ENCODE measurements at places on chromosomes 16 and 17.
A peak's percentile ranks its signal among the peaks of the same experiment; 100 is the strongest.

GRCh38 chr17:69047368-69048263 lies 13.1 kb downstream of the ABCA9 start:
- H3K4me3 ChIP-seq = no peak overlapping the region
- H3K27ac ChIP-seq = no peak overlapping the region
- H3K4me1 ChIP-seq = peaks cover 4% of the 10 kb centered on the region

- H3K4me1 ChIP-seq = no peaks in the 10 kb centered on the region
- no peaks in the 10 kb centered on the region for H3K36me3 ChIP-seq
- H3K27me3 ChIP-seq = peaks cover 16% of the 10 kb centered on the region
- H3K27ac ChIP-seq = no peak overlapping the region
- H3K4me3 ChIP-seq = no peak overlapping the region
These were observed 54.0 kb downstream of the GAS7 start for GRCh38 chr17:10144456-10144855.

DNA sequence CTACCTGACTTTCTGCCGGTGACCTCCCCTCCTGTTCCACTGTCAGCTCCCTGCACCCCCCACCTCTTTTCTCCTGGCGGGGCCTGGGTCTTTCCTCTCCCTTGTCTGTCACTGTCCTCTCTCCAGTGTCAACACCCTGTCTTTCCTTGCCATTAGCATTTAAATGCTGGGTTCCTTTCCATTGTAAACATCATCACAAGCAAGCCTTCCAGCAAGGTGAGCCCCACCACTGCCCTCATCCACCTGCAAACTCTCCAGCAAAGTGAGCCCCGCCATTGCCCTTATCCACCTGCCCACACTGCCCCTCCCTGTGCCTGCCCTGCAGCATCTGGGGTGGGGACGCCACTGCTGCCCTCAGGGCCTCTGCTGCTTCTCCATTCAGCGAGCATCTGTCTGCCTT lies 195.0 kb downstream of the ENGASE start:
- H3K27ac ChIP-seq = no peak overlapping the region
- no peak overlapping the region for H3K4me3 ChIP-seq
- H3K27me3 ChIP-seq = peaks cover 55% of the 10 kb centered on the region
- H3K36me3 ChIP-seq = no peaks in the 10 kb centered on the region

DNA sequence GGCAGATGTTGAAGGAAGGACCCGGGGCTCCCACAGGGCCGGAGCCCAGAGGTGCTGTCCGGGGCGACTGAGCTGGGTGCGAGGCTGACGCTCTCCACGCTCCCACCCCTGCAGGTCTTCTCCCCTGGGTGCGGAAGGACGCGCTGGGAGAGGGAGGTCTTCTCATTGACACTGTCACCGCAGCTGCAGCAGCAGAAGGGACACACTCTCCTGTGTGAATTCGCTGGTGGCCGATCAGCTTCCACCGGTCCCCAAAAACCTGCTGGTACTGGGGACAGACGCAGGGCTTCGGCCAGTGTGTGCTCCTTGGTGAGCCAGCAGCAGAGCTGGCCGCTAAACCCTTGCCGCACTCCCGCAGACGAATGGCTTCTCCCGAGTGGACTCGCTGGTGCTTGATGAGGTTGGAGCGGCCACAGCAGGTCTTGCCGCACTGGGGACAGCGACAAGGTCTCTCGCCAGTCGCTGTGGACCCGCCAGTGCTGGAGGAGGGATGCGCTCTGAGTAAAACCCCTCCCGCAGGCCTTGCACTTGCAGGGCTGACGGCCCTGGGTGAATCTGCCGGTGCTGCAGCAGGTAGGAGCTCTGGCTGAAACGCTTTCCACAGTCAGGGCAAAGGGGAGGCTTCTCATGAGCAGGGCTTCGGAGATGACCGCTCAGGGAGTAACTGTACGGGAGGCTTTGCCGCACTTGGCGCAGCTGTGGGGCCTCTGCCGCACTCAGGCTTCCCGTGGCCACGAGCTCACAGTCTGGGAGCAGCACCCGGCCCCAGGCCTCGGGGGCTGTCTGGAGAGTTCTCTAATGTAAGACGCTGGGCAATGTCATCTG lies 6.2 kb downstream of the ZNF843 start:
- H3K4me3 ChIP-seq = no peak overlapping the region
- DNase-seq = no peak
- no peak overlapping the region for H3K27ac ChIP-seq
- H3K36me3 ChIP-seq = no peaks in the 10 kb centered on the region

DNA sequence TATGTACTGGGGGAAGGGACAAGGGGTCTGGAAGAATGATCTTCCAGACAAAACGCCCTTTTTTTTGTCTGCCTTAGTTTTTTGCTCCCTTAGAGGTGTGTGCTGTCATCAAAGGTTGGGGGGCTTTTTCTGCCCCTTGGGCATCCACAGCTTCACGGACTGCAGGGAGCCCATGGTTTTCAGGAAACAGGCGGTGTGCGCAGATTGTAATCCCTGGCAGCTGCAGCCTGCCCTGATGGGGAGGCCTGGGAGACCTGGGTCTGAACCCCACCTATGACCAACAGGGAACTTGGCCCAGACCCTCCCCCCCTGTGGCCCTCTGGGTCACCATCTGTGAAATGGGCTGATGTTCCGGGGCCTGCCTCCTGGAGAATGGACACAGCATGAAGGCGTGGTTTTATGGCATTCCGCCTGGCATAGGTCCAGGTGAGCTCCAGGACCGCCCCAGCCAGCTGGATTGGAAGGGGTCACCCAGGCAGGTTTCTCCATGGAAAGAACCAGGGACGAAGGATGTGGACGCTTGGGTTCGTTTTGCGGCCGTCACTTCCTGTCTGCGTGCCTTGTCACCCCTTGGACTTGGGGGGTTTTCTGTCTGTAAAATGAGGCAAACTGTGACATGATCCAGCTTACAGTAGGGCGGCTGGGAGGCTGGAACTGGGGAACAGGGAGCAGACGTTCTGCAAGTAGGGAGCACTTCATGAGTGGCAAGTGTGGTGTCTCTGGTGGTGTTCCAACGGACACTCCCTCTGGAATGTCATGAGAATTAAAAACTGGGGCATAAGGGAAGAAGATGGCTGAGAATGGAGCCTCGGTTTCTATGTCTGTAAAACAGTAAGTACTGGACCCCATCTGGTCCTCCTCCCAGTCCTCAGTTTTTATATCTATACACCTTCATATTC lies 1.5 kb downstream of the CPNE2 start:
- DNase-seq = no peak
- H3K4me1 ChIP-seq = peaks cover 6% of the 10 kb centered on the region
- H3K36me3 ChIP-seq = no peaks in the 10 kb centered on the region
- H3K27me3 ChIP-seq = peaks cover 8% of the 10 kb centered on the region
- H3K4me3 ChIP-seq = peak overlapping the region; percentile 84

- no peaks in the 10 kb centered on the region for H3K27me3 ChIP-seq
- no peaks in the 10 kb centered on the region for H3K4me1 ChIP-seq
- no peak overlapping the region for H3K4me3 ChIP-seq
- DNase-seq = no peak
These were observed 556 bp upstream of the MYH2 start for GRCh38 chr17:10550014-10550413.

DNA sequence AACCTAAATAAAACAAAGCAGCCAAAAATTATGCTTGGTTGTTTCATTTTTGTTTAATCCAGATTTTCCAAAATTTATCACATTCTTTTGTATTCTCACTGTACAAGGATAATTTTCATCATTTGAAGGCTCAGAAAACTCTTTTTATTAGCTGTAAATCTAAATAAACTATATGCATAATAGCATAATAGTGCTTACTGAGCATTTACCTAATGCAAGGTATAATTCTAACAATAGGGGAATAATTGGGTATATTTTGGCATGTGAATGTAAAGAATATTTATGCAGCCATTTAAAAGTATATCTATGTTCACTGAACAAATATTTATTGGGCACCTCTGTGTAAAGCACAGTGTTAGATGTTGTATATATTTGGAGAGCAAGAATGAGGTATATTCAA lies 17.0 kb downstream of the PALB2 start:
- no peaks in the 10 kb centered on the region for H3K27me3 ChIP-seq
- no peak overlapping the region for H3K27ac ChIP-seq
- peaks cover 4% of the 10 kb centered on the region for H3K4me1 ChIP-seq
- H3K36me3 ChIP-seq = peaks cover 16% of the 10 kb centered on the region
- H3K4me3 ChIP-seq = no peak overlapping the region
- DNase-seq = no peak

Measured in T-helper 17 cell (primary cell).